ENCODE measurements at places on chromosomes 5 and 9. TPM values are rescaled to one million over a fixed set of nuclear protein-coding genes. Genes with fewer than 3 reads are reported as not detected.

CD74 gene
- total RNA-seq = 0.41 TPM

GRCh38 chr9:114025760-114026159 lies 52.3 kb downstream of the AMBP start:
- no peak for DNase-seq

DNA sequence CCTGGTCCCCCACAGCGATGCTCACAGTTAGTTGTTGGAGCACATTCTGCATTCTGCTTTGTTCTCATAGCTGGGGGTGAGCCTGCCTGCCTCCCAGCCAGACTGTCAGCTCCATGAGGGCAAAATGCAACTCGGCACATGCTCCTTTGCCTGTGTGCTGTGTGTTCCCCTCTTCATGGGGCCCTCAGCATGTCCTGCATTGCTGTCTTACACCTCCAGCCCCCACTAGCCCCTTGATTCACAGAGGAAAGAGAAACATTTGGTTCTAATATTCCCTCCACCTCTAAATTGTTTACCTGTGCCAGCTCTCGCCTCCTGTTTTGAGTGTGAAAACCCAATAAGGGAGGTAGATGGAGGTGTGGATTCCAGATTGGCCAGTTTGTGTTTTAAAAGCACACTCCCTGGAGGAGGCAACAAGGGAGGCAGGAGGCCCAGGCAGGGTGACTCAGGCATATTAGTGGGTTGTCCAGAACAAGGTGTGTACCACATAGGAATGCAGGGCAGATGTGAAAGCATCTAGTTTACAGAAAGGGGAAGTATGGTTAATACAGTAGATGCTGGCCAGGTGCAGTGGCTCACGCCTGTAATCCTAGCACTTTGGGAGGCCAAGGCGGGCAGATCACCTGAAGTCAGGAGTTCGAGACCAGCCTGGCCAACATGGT lies 224.6 kb downstream of the AGTPBP1 start:
- no peak for DNase-seq

FOXD4L6 gene
- not detected for total RNA-seq

- no peak for DNase-seq
Measured at GRCh38 chr5:175640106-175640775, 17.6 kb upstream of the HRH2 start.

MRPS30 gene
- 78.9 TPM for total RNA-seq

NEUROG1 gene
- not detected for total RNA-seq

DNA sequence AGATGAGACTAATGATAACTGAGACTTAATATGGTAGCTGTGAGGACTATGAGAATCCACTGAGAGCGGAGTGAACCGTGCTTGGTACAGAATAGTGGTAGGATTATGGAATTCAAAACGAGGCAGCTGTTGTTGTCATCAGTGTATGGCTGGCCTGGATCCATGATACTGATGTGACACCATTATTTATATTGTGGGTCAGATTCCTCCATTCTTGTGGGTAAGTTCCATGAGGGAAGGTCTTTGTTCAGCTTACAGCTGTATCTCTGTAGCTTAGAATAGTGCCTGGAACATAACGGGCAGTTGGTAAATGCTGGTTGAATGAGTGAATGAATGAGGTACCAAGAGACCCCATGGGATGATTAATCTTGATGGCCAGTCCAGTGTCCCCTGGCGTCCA lies 61.8 kb downstream of the ACER2 start:
- no peak for DNase-seq

DNA sequence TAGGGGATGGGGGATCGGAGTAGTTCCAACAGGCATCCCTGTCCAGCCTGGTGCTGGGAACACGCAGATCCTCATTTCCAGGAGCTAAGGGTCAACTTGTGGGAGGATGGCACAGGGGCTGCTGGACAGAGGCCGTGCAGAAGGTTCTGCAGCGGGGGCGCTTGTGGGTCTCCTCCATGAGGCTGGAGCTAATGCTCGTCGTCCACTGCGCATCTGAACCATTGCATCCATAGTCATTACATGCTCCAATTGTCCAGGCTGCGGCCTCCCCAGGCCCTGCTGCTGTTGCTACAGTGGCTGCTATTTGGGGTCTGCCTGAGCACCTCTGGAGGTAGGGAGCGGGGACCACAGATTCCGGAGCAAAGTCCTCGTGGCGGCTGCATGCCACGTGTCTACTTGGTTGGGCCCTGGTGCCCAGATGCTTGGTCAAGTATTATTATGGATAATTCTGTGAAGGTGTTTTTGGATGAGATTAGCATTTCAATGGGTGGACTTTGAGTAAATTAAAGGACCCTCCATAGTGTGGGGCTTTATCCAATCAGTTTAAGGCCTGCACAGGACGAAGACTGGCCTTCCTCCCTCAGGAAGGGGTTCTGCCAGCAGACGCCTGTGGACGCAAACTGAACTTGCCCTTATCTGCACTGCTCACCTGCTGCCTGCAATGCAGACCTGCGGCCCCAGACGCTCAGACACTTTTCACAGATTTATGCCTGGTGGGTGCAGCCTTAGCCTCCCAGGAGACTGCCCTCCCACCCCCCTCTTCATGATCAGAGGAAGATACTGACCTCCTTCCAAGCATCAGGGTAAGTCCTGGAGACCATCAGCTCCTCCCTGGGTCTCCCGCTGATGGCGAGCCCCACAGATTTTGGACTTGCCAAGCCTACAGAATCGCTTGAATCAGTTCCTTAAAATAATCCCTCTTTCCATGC lies 127.5 kb upstream of the IRX4 start:
- no peak for DNase-seq

COL15A1 gene
- total RNA-seq = 25.1 TPM

DNA sequence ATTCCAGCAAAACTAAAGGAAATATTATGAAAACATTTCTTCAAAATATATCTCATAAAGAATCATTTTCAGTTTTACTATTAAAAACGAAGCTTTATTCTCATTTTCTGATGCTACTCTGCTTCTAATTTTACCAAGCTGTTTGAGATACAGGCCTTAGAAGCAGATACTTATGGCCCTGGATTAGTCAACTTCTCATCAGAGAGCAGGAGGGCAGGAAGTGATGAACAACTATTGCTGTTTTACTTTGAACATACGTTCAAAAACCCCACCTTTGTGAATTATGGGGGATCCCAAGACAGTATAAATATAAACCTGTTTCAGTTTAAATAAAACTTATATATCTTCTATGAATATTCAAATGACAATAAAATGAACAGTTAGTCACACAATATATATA lies 16.0 kb downstream of the MPDZ start:
- DNase-seq = no peak

DNA sequence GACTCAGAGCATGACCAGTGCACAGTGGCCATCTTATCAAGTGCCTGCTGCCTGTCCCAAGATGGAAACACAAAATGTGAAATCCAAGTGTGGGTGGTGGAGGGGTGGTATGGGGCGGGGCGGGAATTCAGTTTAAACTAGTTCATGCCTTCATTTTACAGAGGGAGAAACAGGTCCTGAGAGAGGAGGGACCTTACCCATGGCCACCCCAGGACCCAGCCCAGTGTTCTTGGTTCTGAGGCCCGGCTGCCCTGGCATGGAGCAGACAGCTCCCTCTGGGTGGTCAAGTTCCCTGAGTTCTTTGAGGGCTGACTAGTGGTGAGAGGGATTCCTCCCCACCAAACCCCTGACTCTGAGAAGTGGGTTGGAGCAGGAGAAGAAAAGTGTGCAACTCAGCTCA lies 20.8 kb downstream of the KCNIP1 start:
- DNase-seq = no peak

GRCh38 chr9:1941989-1942388 lies 73.2 kb upstream of the SMARCA2 start:
- DNase-seq = peak; percentile 17
